GM12878 (cell line): ENCODE measurements at places on chromosomes 3 and 15. TPM values are rescaled to one million over a fixed set of nuclear protein-coding genes. Genes with fewer than 3 reads are reported as not detected.

- no peak overlapping the region for H3K27ac ChIP-seq
- H3K36me3 ChIP-seq, result no peaks in the 10 kb centered on the region
- no peaks in the 10 kb centered on the region for H3K27me3 ChIP-seq
- peak; percentile 4 for DNase-seq
Measured at GRCh38 chr3:192444096-192444790, 283.1 kb downstream of the FGF12 start.

GRCh38 chr3:11211531-11212298 lies 57.4 kb downstream of the HRH1 start:
- H3K36me3 ChIP-seq, result no peaks in the 10 kb centered on the region
- no peaks in the 10 kb centered on the region for H3K4me1 ChIP-seq
- no peak overlapping the region for H3K27ac ChIP-seq
- H3K27me3 ChIP-seq, result peaks cover 5% of the 10 kb centered on the region

GRCh38 chr15:26201177-26201858 lies 338.2 kb upstream of the ATP10A start:
- H3K27me3 ChIP-seq, result no peaks in the 10 kb centered on the region
- H3K4me3 ChIP-seq, result no peak overlapping the region
- H3K4me1 ChIP-seq, result no peaks in the 10 kb centered on the region
- H3K36me3 ChIP-seq, result no peaks in the 10 kb centered on the region

CP gene
- total RNA-seq, result 0.51 and 1.2 TPM in 2 replicates

- DNase-seq, result no peak
- H3K27me3 ChIP-seq, result no peaks in the 10 kb centered on the region
- no peak overlapping the region for H3K27ac ChIP-seq
Measured at GRCh38 chr15:63544258-63545026, 40.0 kb downstream of the USP3 start.

DNA sequence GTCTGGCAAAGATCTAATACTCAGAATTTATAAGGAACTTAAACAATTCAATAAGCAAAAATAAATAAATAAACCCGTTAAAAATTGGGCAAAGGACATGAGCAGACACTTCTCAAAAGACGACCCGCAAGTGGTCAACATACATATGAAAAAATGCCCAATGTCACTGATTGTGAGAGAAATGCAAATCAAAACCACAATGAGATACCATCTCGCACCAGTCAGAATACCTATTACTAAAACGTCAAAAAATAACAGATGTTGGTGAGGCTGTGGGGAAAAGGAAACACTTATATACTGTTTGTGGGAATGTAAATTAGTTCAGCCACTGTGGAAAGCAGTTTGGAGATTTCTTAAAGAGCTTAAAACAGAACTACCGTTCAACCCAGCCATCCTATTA lies 188.0 kb upstream of the MRPL3 start:
- no peaks in the 10 kb centered on the region for H3K36me3 ChIP-seq
- DNase-seq, result no peak
- no peak overlapping the region for H3K4me3 ChIP-seq
- H3K4me1 ChIP-seq, result no peaks in the 10 kb centered on the region
- no peak overlapping the region for H3K27ac ChIP-seq
- H3K27me3 ChIP-seq, result no peaks in the 10 kb centered on the region

GRCh38 chr15:80695099-80695910 lies at the start of gene ABHD17C:
Gene ABHD17C (plus strand): TSS chr15:80695310. CDS start chr15:80695430, 120 bp downstream.
- H3K27ac ChIP-seq, result 0 out of 2 replicates have a peak within 1 kb of the TSS, but pooled peaks have one; percentile 8
- H3K27me3 ChIP-seq, result no peaks in the 10 kb centered on the region
- no peak for DNase-seq

GOLGA8Q gene
- not detected in 2 replicates for total RNA-seq

DNA sequence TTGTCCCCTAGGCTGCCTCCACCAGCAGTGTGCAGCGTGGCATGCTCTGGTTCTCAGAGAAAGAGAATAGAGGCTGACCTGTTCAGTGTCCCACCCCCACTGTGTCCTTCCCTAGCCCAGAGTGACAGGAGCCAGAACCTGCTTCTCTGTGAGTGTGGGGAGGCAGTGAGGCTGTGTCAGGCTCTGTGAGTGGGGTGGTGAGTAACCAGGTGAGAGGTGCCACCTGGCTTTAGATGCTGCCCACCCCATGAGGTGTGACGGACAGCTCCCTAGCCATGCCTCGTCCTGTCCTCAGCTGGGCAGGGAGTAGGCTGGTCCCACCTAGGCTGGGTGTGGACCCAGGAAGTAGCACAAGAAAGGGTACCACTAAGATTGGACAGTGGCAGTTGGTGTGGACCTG lies 6.3 kb downstream of the TEX264 start:
- H3K27me3 ChIP-seq, result no peaks in the 10 kb centered on the region
- no peak for DNase-seq
- H3K4me3 ChIP-seq, result no peak overlapping the region
- no peaks in the 10 kb centered on the region; the same call in none of the 2 replicates for H3K36me3 ChIP-seq
- no peak overlapping the region for H3K27ac ChIP-seq
- peaks cover 25% of the 10 kb centered on the region for H3K4me1 ChIP-seq

DNA sequence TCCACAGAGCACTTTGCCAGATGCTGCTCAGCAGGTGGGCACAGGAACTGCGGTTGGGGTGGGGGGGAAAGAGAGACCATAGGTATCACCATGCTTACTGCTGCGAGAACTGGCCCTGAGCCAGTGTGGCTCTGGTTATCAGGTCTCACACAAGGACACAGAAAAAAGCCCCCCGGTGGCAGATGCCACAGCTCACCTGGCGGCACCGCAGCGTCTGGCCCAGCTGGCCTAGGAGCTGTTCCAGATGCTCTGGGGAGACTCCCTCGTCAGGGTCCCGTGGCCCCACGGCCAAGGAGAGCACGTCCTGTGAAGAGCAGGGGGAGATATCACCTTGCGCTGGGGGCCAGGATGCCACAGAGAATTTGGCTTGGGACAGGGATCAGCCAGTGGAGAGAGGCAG lies 10.8 kb downstream of the CDAN1 start:
- no peak overlapping the region for H3K27ac ChIP-seq
- no peak for DNase-seq
- peaks cover 15% of the 10 kb centered on the region for H3K36me3 ChIP-seq
- H3K4me1 ChIP-seq, result no peaks in the 10 kb centered on the region

- H3K27ac ChIP-seq, result no peak overlapping the region
- peaks cover 11% of the 10 kb centered on the region for H3K4me1 ChIP-seq
- H3K36me3 ChIP-seq, result peaks cover 12% of the 10 kb centered on the region
- no peaks in the 10 kb centered on the region for H3K27me3 ChIP-seq
Measured at GRCh38 chr3:42180901-42181300, 85.1 kb downstream of the CCK start.

GUCA1C gene
- total RNA-seq, result not detected in 2 replicates

GRCh38 chr15:38687775-38688495 lies 123.3 kb upstream of the RASGRP1 start:
- no peaks in the 10 kb centered on the region for H3K27me3 ChIP-seq
- H3K36me3 ChIP-seq, result no peaks in the 10 kb centered on the region
- DNase-seq, result no peak

GRCh38 chr15:52288986-52289385 lies 6.6 kb downstream of the MYO5C start:
- DNase-seq, result no peak
- H3K4me3 ChIP-seq, result no peak overlapping the region
- no peaks in the 10 kb centered on the region for H3K27me3 ChIP-seq
- peaks cover 15% of the 10 kb centered on the region for H3K4me1 ChIP-seq
- H3K27ac ChIP-seq, result no peak overlapping the region

LHFPL4 gene
- not detected in 2 replicates for total RNA-seq

ANKRD63 gene
- total RNA-seq, result not detected in 2 replicates

- DNase-seq, result no peak
- no peaks in the 10 kb centered on the region for H3K27me3 ChIP-seq
- no peak overlapping the region for H3K4me3 ChIP-seq
- H3K27ac ChIP-seq, result no peak overlapping the region
- no peaks in the 10 kb centered on the region for H3K36me3 ChIP-seq
- H3K4me1 ChIP-seq, result no peaks in the 10 kb centered on the region
Measured at GRCh38 chr3:196843435-196844110, 24.1 kb upstream of the SENP5 start.

GRCh38 chr3:16249336-16249735 lies 15.4 kb downstream of the DPH3 start:
- no peak overlapping the region for H3K4me3 ChIP-seq
- H3K36me3 ChIP-seq, result no peaks in the 10 kb centered on the region
- no peak for DNase-seq
- peaks cover 14% of the 10 kb centered on the region for H3K4me1 ChIP-seq

DNA sequence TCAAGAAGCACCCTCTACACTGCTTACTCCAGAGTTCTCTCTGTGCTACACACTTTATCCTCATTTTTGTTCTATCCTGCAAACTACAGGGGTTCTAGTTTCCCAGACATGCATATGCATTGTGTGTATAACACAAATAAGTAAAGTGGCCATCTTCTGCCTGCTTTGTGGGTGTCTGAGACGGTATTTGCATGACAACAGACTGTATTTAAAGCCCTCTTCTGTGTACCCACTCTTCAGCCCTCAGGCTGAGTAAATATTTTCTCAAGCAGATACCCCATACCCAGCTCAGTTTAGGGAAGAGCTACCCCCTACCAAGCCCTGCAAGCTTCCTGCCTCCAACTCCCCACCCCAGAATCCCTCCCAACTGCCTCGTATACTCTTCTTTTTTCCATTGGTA lies 31.7 kb downstream of the SYNPR start:
- H3K36me3 ChIP-seq, result no peaks in the 10 kb centered on the region
- no peak overlapping the region for H3K4me3 ChIP-seq
- DNase-seq, result no peak
- no peaks in the 10 kb centered on the region for H3K27me3 ChIP-seq

DNA sequence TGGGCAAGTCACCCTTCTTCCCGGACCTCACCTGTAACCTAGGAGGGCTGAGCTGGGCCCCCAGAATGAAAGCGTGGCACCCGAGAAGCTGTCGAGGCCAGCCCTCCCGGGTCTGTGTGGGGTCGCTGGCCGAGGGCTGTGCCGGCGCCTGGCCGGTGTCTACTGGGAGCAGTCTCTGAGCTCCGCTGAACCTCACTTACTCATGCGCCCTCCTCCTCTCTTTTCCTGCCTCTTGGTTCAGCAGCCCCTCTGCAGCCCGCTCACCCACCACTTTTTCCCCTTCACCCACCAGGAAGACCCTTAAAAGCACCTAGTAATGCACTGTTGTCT lies 419 bp downstream of the HYKK start:
- H3K4me1 ChIP-seq, result no peaks in the 10 kb centered on the region
- peak overlapping the region; percentile 75 for H3K4me3 ChIP-seq
- H3K27ac ChIP-seq, result no peak overlapping the region
- DNase-seq, result no peak
- H3K27me3 ChIP-seq, result no peaks in the 10 kb centered on the region
- no peaks in the 10 kb centered on the region for H3K36me3 ChIP-seq

- DNase-seq, result no peak
- no peaks in the 10 kb centered on the region for H3K36me3 ChIP-seq
- no peak overlapping the region for H3K4me3 ChIP-seq
- peaks cover 5% of the 10 kb centered on the region for H3K4me1 ChIP-seq
- H3K27me3 ChIP-seq, result no peaks in the 10 kb centered on the region
Measured at GRCh38 chr15:44781128-44781810, 44.9 kb downstream of the TRIM69 start.

SNX22 gene
- 23.2 and 26.1 TPM in 2 replicates for total RNA-seq

SLC7A14 gene
- not detected in 2 replicates for total RNA-seq

DNA sequence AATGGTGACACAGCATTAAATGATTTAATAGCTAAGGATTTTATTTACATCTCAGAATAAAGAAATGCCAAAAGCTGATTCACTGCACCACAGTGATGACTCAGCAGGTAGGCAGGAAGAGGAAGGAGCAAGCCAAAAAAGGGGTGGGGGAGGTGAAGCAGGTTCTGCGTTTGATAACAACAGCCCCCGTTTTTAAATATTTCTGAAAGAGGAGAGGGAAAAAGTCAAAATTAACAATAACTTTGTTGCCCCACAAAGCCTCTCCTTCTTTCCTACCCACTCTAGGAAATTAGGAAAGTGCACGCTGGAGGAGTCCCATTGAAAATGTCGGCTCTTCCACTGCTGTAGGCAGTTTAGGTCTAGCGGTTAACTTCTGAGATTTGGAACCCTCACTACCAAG lies 9.9 kb upstream of the CCDC54 start:
- no peak for DNase-seq
- H3K4me1 ChIP-seq, result no peaks in the 10 kb centered on the region
- H3K27me3 ChIP-seq, result no peaks in the 10 kb centered on the region
- no peak overlapping the region for H3K4me3 ChIP-seq

DNA sequence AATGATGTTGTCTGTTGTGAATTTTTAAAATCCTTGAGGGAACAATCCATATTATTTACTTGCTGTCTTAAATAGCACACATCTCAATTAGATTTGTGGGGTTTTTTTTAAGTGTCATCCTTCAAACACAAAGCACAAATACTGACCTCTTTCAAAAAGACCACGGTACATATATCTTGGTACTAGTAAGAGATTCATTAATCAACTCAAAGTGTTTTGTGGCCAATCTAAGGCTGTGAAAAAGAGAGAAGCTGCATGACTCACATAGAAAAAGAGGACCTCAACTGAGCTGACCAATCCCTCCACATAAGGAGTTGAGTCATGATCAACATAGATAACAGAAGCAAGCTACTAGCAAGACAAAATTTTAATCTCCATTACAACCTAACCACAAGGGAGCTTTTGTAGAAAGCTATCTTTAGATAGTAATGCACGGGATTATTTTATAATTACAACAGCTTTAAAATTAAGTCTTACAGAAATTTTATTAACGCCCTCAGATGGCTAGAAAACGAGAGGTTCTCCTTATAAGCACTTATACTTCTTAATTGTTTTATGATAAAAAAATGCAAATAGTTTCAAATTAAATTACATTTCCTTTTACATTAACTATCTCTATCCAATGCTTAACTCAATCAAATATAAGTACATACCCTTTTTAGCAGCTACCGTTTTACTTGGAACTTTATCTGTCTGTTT lies 60.5 kb downstream of the TOP2B start:
- no peak overlapping the region for H3K4me3 ChIP-seq
- H3K27ac ChIP-seq, result no peak overlapping the region
- no peaks in the 10 kb centered on the region for H3K27me3 ChIP-seq
- no peaks in the 10 kb centered on the region for H3K4me1 ChIP-seq

DNA sequence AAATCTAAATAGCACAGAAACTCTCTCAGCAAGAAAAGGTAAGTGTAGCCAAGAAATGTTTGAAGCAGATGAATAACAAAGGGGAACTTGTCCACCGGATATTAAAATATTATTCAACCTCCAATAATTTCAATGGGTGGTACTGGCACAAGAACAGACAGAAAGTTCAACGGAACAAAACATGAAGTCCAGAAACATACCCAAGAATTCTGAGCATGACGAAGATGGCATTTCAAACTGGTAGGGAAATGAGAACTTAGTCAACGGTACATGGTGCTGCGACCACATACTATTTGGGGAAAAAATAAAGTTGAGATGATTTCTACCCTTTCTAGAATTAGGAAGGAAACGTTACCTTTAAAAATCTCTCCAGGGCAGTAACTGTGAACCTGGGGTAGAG lies 5.5 kb downstream of the CHSY1 start:
- DNase-seq, result no peak
- H3K27ac ChIP-seq, result peak overlapping the region; percentile 4; the same call in 1 of the 2 replicates
- H3K4me1 ChIP-seq, result peaks cover 31% of the 10 kb centered on the region
- peak overlapping the region; percentile 52 for H3K4me3 ChIP-seq
- peaks cover 6% of the 10 kb centered on the region; the same call in 1 of the 2 replicates for H3K36me3 ChIP-seq

ROBO2 gene
- total RNA-seq, result 1.5 TPM in 2 replicates

DNA sequence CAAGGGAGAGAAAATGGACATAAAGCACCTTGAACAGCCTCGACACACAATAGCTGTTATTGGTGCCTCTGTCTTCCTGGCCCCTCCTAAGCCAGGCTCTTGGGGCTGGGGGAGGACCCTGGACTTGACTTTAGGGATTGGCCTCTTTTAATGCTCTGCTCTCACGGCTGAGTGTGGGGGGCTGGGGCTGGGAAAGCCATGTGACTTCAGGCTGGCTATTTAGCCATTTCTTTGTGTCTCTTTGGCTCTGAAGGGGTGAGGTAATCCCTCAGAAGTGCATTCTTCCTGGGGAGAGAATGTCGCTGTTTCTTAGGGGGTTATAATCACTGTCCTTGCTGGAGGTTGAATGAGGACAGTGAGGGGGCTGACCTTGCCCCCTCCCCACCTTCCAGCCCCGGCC lies 26.2 kb downstream of the MAGEF1 start:
- no peak for DNase-seq
- no peaks in the 10 kb centered on the region for H3K36me3 ChIP-seq
- H3K27me3 ChIP-seq, result peaks cover 4% of the 10 kb centered on the region; the same call in 1 of the 2 replicates
- H3K4me1 ChIP-seq, result no peaks in the 10 kb centered on the region
